ENCODE measurements at places on chromosomes 4 and X. TPM values are rescaled to one million over a fixed set of nuclear protein-coding genes. Genes with fewer than 3 reads are reported as not detected.

The G3BP2 gene
- 121 TPM for total RNA-seq

The TEX13D gene
- total RNA-seq = not detected

The GPRASP3 gene
- total RNA-seq = 5.9 TPM

The STPG2 gene
- 0.77 TPM for total RNA-seq

The TMEM31 gene
- total RNA-seq = not detected

The CAMK2D gene
- total RNA-seq = 88.8 TPM

The FREM3 gene
- total RNA-seq = 0.06 TPM

The HERC6 gene
- total RNA-seq = 20.6 TPM

The PRDX4 gene
- total RNA-seq = 193 TPM

The RHOXF2 gene
- 10.0 TPM for total RNA-seq

The SFRP2 gene
- 6.1 TPM for total RNA-seq

The MID1 gene
- 14.6 TPM for total RNA-seq

The NIPAL1 gene
- total RNA-seq = 5.4 TPM

The KIAA1210 gene
- total RNA-seq = 0.68 TPM
